ENCODE measurements at places on chromosomes 7 and 10. TPM values are rescaled to one million over a fixed set of nuclear protein-coding genes. Genes with fewer than 3 reads are reported as not detected.

FOXP2 gene
- not detected for total RNA-seq

IGF2BP3 gene
- 0.13 TPM for total RNA-seq

SPDYE3 gene
- not detected for total RNA-seq

TFR2 gene
- total RNA-seq = 14.6 TPM

SCRN1 gene
- 3.5 TPM for total RNA-seq

C7orf57 gene
- 0.66 TPM for total RNA-seq

FLNC gene
- total RNA-seq = not detected

KCND2 gene
- not detected for total RNA-seq

NRF1 gene
- total RNA-seq = 23.7 TPM

KIAA1549 gene
- total RNA-seq = 1.1 TPM

GRID2IP gene
- 0.51 TPM for total RNA-seq

SLC39A12 gene
- total RNA-seq = not detected

TMEM213 gene
- total RNA-seq = not detected

TMEM184A gene
- not detected for total RNA-seq

CREB5 gene
- not detected for total RNA-seq

SPDYE2B gene
- not detected for total RNA-seq

KCNIP2 gene
- 0.96 TPM for total RNA-seq

CNNM1 gene
- 0.11 TPM for total RNA-seq

AKR1D1 gene
- not detected for total RNA-seq

ADAM12 gene
- 0.31 TPM for total RNA-seq

GNAT3 gene
- total RNA-seq = not detected

NACAD gene
- 1.3 TPM for total RNA-seq
